ENCODE measurements at places on chromosomes 6 and 20.

GRCh38 chr6:31441365-31442267 is 38.2 kb downstream of the MICA start:
- peak; percentile 77 for DNase-seq

DNA sequence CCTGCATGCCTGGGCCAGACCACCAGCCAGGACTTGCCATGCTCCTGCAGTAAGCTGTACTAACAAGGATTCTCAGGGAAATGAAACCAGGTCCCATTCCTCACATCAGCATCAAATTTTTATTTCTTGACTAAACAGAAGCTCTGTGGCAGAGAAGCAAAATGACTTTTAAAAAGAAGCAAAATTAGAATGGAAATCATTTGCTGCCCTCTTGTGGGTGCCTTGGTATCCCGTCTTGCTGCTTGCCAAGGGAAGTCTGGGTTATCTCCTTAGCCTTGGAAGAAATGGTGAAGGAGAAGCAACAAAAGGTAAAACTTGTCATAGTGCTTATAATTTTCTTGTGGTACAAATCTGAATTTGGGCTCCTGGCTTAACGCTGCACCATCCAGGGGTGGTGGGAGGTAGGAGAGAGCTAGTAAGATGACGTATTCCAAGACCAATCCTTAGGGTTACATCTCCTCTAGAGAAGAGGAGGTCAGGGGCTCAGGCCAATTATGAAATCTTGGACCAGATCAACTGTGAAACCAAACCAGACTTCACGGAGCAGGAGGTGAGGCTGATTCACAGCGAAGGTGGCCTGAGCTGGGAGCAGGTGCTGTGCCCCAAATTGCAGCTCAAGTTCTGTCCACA is 107.5 kb downstream of the FAXC start:
- DNase-seq: no peak

DNA sequence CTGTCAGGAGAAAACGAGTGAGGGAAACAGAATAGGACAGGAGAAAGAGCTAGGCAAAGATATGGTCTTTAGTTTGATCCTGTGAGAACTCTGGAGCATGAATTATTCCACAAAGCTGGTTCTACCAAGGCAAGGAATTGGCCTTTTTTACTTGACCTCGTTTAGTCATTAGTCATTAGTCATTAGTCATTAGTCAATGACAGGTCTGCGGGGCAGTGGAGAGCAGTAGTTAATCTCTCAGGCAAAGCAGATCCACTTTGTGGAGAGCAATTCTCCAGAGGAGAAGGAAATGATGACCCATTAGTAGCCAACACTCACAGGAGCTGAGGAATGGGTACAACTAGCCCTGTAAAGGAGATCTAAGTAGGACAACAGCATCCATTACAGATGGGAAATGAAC is 22.0 kb upstream of the ABCC10 start:
- DNase-seq: no peak

DNA sequence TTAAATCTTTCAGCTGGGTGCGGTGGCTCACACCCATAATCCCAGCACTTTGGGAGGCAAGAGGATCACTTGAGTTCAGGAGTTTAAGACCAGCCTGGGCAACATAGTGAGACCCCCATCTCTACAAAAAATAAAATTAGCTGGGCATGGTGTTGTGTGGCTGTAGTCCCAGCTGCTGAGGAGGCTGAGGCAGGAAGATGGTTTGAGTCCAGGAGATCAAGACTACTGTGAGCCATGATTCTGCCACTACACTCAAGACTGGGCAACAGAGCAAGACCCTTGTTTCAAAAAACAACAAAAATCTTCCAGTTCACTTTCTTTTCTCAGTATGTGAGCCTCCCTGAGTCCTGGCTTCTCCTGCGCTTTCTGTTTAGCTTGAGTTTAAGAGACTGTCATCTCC is 7.9 kb downstream of the SDHAF4 start:
- no peak for DNase-seq

DNA sequence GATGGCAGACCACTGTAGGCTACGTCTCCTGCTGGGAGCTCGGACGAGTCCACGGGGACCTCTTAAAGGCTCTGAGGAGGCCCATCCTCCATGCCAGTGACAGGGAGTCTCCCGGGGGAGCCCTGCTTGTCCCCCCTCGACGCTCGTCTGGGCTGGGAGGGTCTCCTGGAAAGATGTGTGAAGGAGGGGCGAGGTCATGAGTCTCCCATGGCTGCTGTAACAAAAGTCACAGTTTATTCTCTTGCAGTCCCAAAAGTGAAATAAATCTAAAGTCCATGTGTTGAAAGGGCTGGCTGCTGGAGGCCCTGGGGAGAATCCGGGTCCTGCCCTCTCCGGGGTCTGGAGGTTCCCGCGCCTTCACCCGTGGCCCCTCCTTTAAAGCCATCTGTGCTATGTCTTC is 67.1 kb upstream of the GATA5 start:
- no peak for DNase-seq

- no peak for DNase-seq
Observed at GRCh38 chr6:35730745-35731413, 6.0 kb upstream of the ARMC12 start.

Measured in adrenal gland (tissue), 19 donors.